GM23338 (cell line): ENCODE measurements at places on chromosomes 11 and 22.

- DNase-seq, result peak; percentile 72
Measured at GRCh38 chr11:85590848-85591483, 36.2 kb downstream of the DLG2 start.

- peak; percentile 30 for DNase-seq
Measured at GRCh38 chr11:122253589-122254231, 137.7 kb upstream of the BLID start.

- no peak for DNase-seq
Measured at GRCh38 chr22:29936186-29936585, 53.2 kb downstream of the MTMR3 start.

DNA sequence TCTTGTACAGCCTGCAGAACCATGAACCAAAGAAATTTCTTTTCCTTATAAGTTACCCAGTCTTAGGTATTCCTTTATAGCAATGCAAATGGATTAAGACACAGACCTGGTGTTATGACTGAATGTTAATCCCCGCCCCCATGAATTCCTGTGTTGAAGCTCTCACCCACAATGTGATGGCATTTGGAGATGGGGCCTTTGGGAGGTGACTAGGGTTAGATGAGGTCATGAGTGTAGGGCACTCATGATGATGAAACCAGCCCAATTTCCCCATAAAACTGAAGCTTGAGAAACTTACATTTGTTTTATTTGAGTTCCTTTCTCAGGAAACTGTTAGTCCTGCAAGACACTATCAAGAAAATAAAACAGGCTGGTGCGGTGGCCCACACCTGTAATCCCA lies 115.8 kb upstream of the THY1 start:
- no peak for DNase-seq
